ENCODE measurements at places on chromosomes 5 and 9.

GRCh38 chr5:142841511-142842265 lies 71.5 kb downstream of the ARHGAP26 start:
- no peak for DNase-seq

DNA sequence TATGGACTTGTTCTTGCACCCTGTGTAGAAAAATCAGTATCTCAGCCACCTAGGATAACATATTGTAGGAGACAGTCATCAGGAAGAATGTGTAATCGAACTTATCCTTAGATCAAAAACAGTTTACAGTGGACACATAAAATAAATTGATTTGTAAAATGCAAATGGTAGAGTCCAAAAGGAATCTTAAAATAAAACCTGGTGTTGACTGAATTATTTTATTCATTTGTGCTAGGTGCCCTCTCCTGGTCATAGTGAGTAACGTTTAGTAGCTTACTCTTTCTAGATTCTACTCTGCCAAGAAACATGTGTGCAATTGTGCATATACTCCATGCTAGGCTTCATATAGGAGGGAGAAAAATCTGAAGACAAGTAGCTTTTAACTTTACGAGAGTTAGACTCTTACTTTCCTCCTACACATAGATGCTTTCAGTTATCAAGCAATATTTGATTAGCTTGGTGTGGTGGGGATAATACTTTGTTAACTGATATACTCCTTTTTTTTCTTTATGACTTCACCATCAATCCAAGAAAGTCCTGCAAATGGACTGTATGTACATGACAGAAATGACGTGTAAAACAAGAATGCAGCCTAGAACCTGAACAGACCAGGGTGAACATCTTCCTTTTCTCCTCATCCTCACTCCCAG lies 23.7 kb upstream of the LOX start:
- no peak for DNase-seq

DNA sequence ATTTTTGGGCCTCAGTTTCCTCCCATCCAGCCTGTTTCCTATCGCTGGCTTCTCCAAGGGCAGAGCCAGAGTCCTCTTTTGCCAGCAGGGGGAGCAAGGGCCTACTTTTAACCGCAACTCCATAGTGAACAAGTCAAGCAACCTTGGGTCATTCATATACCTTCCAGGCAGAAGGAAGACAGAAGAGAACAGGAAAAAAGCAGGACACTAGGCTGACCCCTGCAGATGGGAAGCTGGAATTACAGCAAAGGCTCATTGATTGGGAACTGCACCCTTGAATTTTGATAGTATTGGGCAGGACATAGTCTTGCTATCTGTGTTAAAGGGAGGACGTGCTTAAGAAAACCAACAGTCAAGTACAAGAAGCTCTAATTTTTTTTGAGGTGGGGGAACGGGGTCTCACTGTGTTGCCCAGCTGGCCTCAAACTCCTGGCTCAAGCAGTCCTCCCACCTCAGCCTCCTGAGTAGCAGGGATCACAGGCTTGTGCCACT lies 30.1 kb downstream of the QRFP start:
- peak; percentile 34 for DNase-seq

- DNase-seq = peak; percentile 50
Measured at GRCh38 chr9:75083188-75083970, 4.6 kb downstream of the NMRK1 start.

GRCh38 chr9:86349271-86349670 lies 4.9 kb downstream of the TUT7 start:
- no peak for DNase-seq

GRCh38 chr5:150895431-150896428 lies 9.1 kb downstream of the ZNF300 start:
- DNase-seq = no peak

DNA sequence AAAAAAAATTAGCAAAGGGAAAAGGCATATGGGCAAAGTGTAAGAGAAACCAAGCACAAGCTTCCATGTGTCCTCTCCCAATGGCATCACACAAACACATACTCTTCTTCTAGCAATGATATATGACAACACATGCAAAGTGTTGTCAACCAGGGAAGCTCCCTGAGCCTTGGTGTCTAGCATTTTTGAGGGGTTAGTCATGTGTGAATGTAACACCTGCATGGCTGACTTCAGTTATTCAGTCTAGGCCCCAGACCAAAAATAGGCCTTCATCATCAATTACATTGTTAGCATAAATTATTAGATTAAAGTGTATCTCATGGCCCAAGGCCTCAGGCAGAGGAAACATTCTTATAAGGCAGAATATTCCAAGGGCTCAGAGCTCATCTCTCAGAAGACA lies 450.0 kb downstream of the TLE1 start:
- no peak for DNase-seq

GRCh38 chr9:1125741-1126140 lies 75.6 kb downstream of the DMRT2 start:
- DNase-seq = no peak

DNA sequence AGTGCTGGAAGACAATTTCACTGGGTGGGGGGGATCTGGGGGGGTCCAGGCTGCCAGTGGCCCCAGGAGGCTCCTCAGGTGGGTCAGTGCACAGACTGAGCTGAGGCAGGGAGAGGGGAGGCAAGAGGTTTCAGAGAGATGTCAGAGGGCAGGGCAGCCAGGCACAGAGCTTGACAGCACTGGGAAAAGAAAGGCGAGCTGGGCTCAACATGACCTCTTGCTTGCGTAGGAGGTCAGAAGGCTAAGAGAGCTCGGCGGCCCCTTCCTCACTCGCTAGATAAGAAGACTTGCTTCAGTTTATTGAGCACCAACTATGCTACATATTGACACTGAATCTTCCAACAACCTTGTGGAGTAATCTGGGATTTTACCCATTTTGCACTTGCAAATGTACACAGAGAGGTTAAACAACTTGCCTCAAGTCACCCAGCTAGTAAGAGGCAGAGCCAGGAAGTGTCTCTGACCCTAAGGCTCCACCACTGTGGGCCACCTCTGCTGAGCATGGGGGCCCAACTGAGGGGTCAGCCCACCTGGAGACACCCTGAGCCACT lies 3.5 kb downstream of the PDLIM7 start:
- DNase-seq = no peak

DNA sequence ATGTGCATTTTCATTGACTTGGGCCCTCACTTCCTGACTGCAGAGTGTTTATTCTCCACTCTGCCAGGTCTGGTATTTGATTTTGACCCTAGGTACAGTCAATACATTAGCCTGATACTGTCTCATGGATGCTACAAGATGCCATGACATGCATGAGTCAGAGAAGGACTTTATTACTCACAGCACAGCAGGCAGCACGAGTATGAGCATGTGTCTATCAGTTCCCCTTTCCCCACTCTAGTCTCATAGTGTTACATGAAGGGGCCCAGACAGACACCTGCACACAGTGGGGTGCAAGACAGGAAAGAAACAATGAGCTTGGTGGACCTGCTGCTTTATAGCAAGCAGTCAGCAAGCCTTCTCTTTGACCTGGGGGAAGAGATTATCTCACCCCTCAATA lies 19.6 kb downstream of the ITGA2 start:
- DNase-seq = no peak

DNA sequence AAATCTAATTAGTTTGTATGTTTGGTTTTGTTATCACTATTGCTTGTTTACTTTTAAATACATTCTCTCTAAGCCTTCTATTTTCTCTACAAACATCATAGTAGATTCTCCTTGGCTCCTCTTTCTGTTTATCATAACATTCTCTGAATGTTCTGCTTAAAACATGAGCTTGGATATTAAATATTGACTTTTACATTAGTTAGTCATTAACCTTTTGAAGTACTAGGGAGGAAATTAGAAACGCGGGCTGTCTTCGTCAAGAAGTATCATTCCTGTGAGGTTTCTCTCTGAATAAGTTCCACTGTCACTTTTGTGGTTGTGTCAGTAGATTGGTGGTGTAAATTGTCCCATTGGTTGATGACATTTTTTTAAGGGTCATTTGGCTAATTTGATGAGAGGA lies 821.5 kb downstream of the EFNA5 start:
- DNase-seq = no peak

GRCh38 chr5:130323804-130324454 lies 419.7 kb downstream of the CHSY3 start:
- DNase-seq = no peak

GRCh38 chr5:96730586-96730985 lies 68.4 kb downstream of the CAST start:
- DNase-seq = no peak

- DNase-seq = no peak
Measured at GRCh38 chr9:94586814-94587213, 6.8 kb downstream of the FBP2 start.

DNA sequence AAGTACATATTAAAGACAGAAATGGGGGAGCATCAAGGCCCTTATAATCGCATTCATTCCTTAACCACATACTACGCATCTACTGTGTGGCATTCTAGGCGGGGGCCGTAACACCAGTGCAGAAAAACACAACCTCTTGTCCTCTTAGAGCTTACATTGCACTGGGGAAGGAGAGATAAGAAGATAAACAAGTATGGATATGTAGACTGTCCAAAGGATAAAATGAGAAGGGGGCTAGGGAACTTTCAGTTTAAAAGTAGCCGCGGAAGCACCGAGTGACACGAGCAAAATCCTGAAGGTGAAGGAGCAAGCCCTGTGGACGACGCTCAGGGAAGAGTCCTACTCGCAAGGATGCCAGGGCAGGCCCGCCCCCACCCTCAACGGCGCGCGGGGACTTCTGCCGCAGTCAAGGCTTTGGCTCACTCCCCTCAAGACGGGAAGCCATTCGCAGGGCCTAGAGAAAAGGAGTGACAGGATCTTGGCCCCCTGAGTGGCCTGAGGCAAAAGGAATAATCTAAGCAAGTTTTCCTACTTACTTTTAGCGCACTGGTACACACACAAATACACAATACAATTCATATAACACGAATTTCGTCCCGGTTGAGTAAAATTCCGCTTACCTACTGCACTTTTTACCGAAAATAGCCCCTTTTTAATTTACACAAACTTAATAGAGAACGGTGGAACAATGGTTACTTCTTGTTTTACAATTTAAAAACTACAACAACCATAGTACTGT lies 1.3 kb upstream of the NIPBL start:
- peak; percentile 40 for DNase-seq
